Thyroid gland (tissue), 4 donors: ENCODE measurements at places on chromosomes 12 and 14. TPM values are rescaled to one million over a fixed set of nuclear protein-coding genes. Genes with fewer than 3 reads are reported as not detected.

DNA sequence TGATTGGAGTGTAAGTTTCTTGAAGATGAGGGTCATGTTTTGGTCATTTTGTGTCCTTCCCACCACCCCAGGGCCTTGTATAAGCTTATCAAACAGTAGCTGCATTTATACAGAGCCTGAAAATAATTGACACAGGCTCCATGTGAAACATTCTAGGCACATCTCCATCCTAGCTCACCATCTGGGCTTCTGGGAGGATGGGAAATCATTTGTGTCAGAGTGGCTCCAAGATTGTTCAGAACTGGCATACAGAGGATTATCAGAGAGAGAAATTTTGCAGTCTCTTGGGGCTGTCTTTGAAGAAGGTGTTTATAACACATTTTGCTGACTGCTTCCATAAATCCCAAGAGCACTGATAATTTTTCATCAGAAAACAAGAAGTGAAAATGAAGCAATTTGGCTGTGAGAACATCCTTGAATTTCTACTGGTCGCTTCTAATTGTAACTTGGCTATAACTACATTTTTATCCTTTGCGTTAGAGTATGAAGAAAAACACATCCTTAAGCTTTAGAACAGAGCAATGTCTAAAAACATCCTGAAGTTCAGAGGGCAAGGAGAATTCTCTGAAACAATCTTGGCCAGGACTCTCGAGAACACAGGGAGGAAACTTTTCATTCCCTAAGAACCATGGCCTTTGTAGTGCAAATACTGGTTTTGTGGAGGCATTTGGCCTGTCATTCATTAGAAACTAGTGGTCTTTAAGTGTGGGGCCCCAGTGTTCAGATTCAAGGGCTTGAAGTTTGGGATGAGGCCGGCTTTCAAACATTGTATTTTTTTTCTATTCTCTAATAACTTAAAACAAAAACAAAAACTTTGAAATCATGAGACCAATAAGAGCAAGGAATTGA, 151.1 kb downstream of the DACT1 start:
- DNase-seq = no peak

GRCh38 chr12:25328072-25328712, 77.5 kb upstream of the KRAS start:
- no peak for DNase-seq

DNA sequence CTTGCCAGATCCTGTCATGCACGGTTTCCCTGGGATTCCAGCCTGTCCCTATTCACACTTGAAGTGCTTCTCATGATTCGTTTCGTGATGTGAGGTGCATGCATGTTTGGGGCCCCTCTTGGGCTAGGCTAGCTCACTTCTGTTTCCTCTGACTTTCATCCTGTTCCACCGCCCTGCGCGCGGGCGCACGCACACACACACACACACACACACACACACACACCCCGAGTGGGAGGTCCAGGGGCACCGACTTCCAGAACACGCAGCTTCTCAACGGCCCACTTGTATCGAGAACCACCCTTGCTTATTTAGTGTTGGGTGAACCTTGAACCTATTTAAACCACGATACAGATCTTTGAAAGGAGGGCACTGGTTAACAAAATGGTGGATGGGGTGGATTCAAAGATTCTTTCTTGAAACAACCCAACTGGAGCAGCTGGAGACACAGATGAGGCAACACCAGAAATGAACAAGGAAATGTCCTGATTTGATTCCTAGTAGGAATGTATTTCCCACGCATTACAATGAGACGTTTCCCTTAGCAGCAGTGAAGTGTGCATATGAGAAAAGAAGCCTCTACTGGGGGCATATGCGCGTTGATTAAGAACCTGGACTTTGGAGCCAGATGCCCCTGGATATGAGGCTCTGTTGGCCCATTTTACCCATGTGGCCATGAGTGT, 16.3 kb downstream of the ELK3 start:
- DNase-seq = peak; percentile 74

- DNase-seq = no peak
Observed at GRCh38 chr12:28802706-28803438, 346.2 kb upstream of the FAR2 start.

DNA sequence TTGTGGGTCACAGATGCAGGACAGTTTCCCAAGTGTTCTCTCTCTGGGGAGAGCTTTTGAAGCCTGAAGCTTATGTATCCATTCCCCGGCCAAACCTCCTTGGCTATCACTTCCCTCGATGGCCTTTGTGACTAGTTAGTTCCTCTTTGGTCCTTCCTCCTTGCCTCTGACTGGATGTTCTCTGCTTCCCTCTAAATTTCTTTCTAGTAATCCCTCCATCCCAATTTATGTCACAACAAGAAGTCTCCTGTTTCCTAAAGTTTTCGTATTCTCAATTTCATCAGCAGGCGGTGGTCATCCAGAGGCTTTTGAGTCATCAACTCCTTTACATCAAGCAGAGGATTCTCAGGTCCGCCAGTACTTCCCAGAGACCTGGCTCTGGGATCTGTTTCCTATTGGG, 27.5 kb downstream of the A2ML1 start:
- no peak for DNase-seq

- no peak for DNase-seq
Observed at GRCh38 chr14:86574778-86575129, 1044.8 kb downstream of the FLRT2 start.

DNA sequence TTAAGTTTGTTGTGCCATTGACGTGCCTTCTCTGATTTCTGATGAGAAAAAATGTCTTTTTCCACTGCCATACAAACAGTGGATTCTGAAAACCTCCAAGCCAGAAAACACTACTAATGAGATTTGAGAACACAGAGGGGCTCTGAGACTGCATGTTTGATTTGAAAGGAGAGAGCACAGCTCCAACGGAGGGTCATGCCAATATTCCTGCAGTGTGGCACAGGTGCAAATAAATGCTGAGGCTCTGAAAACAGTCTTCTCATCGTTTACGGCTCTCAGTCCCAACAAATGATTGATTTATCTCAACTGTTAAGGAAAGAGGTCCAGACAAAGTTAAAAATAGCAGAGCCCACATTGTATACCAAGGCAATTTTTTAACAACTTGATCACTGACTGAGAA, 128.7 kb downstream of the KCNH5 start:
- no peak for DNase-seq

DNA sequence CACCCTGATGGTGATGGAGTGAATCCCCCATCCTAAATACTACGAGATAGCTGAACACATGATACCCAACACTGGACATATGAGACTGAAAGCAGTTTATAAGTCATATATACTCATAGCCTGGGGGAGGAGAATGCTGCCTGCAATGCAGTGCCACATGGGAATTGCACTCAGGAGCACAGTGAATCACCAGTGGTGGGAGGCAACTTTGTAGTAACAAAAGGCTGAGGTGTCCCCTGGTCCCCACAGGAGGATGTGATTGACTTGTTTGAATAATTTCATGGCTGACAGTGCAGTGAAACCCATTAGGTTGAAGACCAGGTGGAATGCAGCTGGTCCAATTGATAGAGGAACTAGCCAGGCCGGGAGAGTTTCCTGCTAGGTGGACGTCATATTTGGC, 20.2 kb downstream of the CCDC38 start:
- no peak for DNase-seq

- DNase-seq = no peak
Observed at GRCh38 chr12:12720052-12720451, 2.9 kb downstream of the CDKN1B start.

DNA sequence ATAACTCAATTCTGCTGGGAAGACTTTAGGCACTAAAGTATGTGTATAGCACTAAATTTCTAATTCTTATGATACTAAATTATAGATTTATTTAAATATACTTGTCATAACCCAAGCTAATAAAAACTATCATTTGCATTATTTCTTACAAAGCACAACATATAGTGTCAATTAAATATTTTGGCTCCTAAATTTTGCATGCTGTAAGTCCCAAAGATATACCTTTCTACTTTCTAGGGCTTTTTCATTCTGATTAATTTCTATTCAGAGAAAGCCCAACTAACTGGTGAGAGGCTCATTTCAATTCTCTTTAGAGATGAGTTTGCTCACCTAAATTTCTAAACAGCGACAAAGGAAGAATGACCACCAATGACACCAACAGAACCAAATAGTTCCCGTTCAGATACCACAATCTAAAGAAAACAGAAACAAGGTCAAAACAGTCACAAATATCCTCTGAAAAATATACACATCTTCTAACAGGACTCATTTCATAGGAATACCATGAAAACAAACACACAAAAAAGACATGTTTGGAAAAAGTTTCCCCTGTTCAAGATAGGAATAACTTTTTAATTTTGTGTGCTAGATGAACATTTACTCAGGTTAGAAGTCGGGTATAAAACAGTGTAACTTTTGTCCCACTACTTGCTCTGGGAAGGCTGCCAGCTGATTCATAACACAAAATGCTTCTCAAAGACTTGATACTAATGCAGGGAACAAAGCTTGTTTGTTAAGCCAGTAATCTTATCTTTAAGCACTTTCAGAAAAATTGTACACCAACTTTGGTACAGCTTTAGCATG, 7.6 kb downstream of the SLC38A2 start:
- DNase-seq = peak; percentile 30

- no peak for DNase-seq
Observed at GRCh38 chr12:92304371-92305055, 158.9 kb upstream of the BTG1 start.

DNA sequence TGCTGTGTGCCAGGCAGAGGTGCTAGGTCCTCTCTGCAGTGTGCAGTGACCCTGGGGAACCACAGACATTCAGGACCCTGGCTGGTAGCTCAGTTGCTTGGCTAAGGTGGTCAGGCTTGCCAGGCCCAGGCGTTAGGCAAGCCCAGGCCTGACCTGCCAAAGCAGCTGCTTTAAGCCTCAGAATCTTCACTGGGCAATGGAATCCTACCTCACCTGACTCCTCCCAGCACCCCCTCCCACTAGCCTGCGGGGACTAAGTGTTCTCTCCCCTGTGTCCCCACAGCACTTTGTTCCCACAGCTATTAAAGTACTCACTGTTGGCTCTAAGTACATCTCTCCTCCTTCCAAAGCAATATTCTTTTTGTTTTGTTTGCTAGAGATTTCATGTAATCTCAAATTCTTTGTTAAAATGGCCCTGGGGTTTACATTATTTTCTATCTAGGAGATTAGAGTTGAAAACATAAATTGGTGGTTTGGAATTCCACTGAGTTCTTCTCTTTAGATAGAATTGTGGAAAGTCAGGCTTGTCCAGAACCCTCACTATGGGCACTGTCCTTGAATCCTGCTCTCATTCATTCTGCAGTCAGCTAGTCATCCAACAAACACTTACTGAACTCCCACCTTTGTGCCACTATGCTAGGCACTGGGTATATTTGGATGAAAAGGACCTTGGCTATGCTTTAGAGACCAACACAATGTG, 44.4 kb downstream of the DGLUCY start:
- peak; percentile 88 for DNase-seq

DNA sequence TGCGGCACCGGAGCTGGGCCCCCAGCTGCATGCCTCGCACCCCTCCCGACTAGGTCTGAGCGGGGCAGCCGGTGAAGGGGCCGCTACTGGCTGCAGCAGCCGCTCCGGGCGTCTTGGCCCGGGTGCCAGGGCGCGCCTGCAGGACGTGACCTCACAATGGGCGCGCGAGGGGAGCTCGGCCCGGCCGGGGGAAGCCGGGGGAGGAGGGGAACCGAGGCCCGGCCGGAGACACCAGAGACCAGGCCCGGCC, 353 bp downstream of the BAG5 start:
- DNase-seq = no peak

DNA sequence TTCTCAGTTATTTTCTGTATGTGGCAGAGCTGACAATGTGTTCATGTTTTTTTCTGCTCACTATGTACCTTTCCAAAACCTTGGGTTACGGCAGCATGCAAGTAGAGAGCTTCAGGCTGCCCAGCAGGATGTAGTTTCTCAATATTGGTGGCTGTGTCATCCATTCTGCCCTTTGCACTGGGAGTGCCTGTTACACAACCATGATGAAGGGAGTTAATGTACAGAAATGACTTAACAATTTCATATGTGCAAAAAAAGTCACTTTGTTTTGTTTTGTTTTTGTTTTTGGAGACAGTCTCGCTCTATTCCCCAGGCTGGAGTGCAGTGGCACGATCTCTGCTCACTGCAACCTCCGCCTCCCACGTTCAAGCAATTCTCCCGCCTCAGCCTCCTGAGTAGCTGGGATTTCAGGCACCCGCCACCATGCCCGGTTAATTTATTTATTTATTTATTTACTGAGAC, 6.1 kb upstream of the CNIH1 start:
- no peak for DNase-seq

DNA sequence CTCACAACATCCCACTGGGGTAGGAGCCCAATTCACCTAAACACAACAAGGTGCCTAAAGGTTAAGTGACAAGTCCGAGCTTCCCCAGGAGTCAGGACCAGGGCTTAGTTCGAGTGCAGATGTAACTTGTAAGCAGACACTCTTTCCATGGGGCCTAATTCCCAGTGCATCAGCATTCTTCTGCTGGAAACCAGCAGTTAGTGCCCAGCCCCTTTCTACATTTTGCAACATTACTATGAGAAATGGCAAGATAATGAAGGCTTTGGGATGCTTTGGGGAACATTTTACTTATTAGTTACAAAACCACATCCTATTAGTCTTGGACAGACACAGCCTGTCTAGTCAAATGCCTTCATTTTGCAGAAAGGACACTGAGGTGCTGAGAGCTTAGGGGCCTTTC, 179.8 kb downstream of the CALM1 start:
- DNase-seq = no peak

DNA sequence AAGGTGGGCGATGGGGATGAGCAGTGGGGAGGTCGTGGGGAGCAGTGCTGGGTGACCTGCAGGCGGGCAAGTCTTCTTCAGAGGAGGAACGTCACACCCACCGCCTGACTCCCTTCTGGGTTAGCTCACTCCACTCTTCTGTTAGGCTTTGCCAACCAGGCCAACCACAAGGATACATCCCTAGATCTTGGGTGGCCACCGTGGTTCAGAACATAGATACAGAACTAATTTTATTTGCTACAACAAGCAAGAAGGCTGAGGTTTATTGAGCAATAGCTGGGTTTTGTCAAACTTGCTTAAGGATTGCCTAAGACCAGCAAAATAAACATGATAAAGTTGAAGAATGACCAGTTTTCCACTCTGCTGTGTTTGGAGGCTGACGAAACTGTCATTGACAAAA, 109.4 kb downstream of the DACT1 start:
- DNase-seq = peak; percentile 27

GRCh38 chr12:2156333-2156732, 103.5 kb downstream of the CACNA1C start:
- no peak for DNase-seq

DNA sequence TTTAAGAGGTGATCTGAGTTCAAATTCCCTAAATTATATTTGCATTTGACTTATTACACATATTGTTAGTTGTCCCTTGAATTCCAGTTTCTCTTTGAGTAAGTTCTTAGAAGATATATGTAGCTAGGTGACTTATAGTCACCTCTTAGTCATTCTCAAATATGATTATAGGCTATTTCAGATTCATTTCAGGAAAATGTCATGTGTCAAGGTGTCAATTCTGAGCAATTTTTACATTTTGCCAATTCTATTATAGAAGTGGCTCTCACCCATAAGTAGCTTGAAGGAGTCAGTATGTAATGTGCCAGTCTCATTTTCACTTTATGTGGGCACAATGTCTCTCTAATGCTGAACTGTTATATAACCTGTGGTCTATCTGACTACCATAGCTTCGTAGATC, 623.4 kb downstream of the DIO2 start:
- no peak for DNase-seq

GRCh38 chr12:53236443-53237111, 4.6 kb upstream of the RARG start:
- DNase-seq = no peak

- DNase-seq = no peak
Observed at GRCh38 chr14:52825085-52825484, 33.7 kb upstream of the GNPNAT1 start.

Gene LDHB
- 392 TPM for total RNA-seq

Gene LRRC9
- total RNA-seq = not detected

Gene RNASE2
- not detected for total RNA-seq

Gene GPR68
- 0.13 TPM for total RNA-seq

Gene SLC39A5
- total RNA-seq = not detected
